ENCODE measurements at places on chromosomes 12 and 14.

GRCh38 chr12:69474456-69474855 lies 4.3 kb downstream of the FRS2 start:
- no peak for DNase-seq

DNA sequence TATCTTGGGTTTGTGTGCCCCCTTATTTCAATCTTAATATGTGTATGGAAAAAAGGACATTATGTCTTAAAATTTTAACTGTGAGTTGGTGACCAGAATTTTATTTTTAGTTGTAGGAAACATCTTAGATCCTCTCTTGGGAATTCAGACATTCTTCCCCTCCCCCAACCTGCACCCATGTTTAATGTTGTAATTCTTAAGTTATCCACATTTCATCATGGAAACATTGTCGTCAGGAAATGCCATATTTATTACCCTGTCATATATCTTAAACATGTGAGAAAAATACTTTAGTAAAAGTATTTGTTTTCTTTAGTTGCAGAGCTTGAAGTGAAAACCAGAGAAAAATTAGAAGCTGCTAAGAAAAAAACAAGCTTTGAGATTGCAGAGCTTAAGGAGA lies 30.3 kb downstream of the YEATS4 start:
- DNase-seq = no peak

DNA sequence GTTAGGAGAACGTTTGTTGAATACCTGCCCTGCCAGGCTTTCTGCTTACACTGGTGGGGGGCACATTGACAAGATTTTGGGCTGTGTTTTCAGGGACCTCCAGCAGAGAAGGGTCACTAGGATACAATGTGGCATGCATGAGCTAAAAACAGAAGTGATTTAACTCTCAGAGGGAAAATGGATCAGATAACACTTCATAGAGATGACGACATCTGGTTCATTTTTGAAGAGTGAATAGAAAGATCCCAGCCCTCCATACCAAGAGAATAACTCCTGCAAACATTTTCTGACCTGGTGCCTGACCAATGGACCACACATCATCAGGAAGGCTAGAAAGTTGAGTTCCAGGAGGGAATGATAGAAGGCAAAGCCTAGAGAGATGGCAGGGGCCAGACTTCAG lies 33.7 kb downstream of the CKB start:
- no peak for DNase-seq

- DNase-seq = peak; percentile 38
Measured at GRCh38 chr14:43765474-43765873, 741.6 kb downstream of the FSCB start.

GRCh38 chr14:22513066-22513812 lies 75.8 kb downstream of the DAD1 start:
- no peak for DNase-seq

GRCh38 chr14:56117765-56118610 lies at the start of gene PELI2:
Gene PELI2 (plus strand): TSS chr14:56118411. CDS start chr14:56118661, 250 bp downstream.
- DNase-seq = peak; percentile 48

DNA sequence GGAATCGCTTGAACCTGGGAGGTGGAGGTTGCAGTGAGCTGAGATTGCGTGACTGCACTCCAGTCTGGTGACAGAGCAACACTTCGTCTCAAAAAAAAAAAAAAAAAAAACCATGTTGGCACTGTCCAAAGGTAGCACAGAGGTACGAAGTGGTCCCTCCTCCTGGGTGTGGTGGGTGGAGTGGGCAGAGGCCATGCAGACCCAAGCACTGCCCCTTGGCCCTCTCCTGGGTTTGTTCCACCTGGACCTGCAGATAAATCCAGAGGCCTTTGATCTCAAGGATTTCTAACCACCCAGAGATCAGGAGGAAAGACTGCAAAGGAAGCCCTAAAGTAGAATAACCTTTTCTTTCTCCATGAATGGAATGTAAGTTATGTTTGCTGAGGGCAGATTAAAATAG lies 8.7 kb upstream of the GALNT6 start:
- no peak for DNase-seq

- no peak for DNase-seq
Measured at GRCh38 chr14:91158091-91158790, 44.4 kb downstream of the DGLUCY start.

DNA sequence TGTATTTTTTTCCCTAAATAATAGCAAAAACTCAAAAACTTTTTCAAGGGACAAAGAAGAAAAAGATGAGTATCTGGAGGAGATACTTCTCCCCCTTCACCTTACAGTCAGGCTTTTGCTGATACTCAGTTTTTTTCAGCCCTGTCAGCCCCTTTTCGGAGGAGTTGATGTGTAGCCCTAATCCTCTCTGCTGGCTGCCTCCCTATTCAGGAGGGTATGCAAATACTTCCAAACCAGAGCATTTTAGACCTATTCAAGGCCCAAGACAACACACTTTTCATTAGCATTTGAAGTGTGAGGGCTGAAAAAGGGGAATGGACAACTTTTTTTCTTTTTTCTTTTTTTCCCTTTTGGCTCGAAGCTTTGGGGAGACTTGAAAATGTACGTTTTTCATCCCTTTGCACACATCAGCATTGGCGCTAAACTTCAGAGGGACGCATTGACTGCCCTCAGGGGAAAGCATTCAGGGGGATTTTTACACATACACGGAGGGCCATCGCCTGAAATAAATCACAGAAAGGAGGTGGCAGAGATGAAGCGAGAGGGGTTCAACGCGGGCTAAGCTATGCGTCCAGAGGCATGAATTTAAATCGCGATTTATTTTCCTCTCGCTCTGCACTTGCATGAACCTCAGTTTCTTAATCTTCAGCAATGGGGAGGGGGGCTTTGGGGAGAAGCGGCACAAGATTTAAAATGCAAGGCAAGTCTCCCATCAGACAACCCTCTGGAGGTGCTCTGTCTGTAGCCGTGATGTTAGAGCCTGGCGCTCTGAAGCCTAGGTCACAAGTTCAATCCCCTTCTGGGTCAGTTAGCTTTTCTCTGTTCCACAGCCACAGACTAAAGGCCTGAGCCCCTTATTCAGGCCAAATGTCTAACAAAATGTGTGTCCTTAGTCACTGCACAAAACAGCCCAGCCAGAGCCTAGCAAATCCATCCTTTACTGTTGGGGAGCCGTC lies 86.3 kb downstream of the ASCL1 start:
- DNase-seq = no peak

GRCh38 chr14:65321370-65321875 lies 91.1 kb upstream of the FUT8 start:
- no peak for DNase-seq
